CD4-positive, alpha-beta T cell treated with Interleukin-2 at 100 ng/mL for 4 hours (primary cell): ENCODE measurements at places on chromosomes 1 and 21.

GRCh38 chr1:58317694-58318093 is 228.8 kb downstream of the OMA1 start:
- no peak for DNase-seq

- DNase-seq = no peak
Observed at GRCh38 chr1:243503155-243503554, 247.3 kb downstream of the SDCCAG8 start.

- no peak for DNase-seq
Observed at GRCh38 chr21:46650476-46651098, 15.1 kb downstream of the PRMT2 start.

DNA sequence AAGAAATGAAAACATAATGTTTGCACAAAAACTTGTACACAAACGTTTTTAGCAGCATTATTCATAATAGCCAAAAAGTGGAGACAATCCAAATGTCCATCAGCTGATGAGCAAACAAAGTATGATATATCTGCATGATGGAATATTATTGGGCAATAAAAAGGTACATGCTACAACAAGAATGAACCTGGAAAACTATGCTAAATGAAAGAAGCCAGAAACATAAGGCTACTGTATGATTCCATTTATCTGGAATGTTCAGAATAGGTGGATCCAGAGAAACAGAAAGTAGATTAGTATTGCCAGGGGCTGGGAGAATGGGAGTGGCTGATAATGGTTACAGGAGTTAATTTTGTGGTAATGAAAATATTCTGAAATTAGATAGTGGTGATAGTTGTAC is 19.0 kb downstream of the FBXO28 start:
- DNase-seq = no peak

GRCh38 chr21:44701023-44701400 is 4.0 kb downstream of the KRTAP10-12 start:
- DNase-seq = no peak
